Upper lobe of right lung (tissue), 1 donor: ENCODE measurements at places on chromosomes 3 and 15. TPM values are rescaled to one million over a fixed set of nuclear protein-coding genes. Genes with fewer than 3 reads are reported as not detected.

- peak; percentile 46 for DNase-seq
- H3K27me3 ChIP-seq: no peaks in the 10 kb centered on the region
- no peak overlapping the region for H3K4me3 ChIP-seq
- H3K36me3 ChIP-seq: no peaks in the 10 kb centered on the region
- peak overlapping the region; percentile 74 for H3K27ac ChIP-seq
- peaks cover 23% of the 10 kb centered on the region for H3K4me1 ChIP-seq
Observed at GRCh38 chr3:14803101-14803980, 15.4 kb upstream of the FGD5 start.

GRCh38 chr3:157159037-157159761 is 748 bp downstream of the CCNL1 start:
- no peaks in the 10 kb centered on the region for H3K27me3 ChIP-seq
- H3K4me1 ChIP-seq: peaks cover 57% of the 10 kb centered on the region
- DNase-seq: peak; percentile 90
- peak overlapping the region; percentile 100 for H3K27ac ChIP-seq
- H3K36me3 ChIP-seq: peaks cover 47% of the 10 kb centered on the region

DNA sequence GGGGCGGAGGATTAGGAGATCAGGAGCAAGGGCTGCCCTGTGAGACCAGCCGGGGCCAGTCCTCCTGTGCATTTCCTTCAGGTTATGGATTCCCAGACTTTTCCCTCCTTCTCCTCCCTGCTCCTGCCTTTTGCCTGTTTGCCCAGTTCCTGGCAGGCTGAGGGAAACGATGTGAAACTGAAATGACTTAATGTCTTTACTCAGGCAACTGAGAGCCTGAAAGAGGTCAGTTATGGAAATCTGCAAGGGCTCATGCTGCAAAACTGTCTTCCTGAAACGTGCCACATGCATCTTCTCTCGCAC is 57.2 kb downstream of the MESD start:
- DNase-seq: no peak
- H3K27ac ChIP-seq: no peak overlapping the region
- H3K27me3 ChIP-seq: no peaks in the 10 kb centered on the region
- H3K4me3 ChIP-seq: no peak overlapping the region
- no peaks in the 10 kb centered on the region for H3K4me1 ChIP-seq

DNA sequence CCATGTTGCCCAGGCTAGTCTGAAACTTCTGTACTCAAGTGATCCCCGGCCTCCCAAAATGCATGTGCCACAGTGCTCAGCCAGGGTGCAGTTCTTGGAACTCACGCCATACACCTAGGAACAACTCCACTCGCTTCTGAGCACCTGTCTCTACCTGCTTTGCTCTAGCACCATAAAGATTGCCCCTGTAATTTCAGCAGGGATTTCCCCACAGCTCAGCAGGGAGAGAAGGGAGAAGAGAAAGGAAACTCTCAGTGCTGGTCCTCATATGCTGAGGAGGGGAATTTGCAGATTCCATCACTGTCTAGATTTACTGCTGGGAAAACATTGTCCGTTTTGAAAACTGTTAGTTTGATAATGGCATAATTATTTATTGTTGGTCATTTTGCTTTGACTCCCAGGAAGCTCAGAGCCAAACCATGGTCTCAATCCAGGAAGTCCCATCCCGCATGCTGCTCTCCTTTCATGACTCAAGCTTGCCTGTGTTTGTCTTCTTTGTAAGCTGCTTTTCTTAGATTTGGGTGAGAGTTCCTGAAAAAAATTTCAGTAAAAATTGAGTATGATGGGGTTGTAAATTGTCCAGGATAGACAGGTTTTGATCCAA is 24.2 kb downstream of the TRIM71 start:
- no peaks in the 10 kb centered on the region for H3K27me3 ChIP-seq
- no peak overlapping the region for H3K4me3 ChIP-seq
- no peaks in the 10 kb centered on the region for H3K36me3 ChIP-seq

- H3K27ac ChIP-seq: no peak overlapping the region
- H3K4me3 ChIP-seq: no peak overlapping the region
- DNase-seq: peak; percentile 20
- peaks cover 9% of the 10 kb centered on the region for H3K4me1 ChIP-seq
- H3K36me3 ChIP-seq: no peaks in the 10 kb centered on the region
Observed at GRCh38 chr15:68561901-68562300, 16.9 kb upstream of the CORO2B start.

- no peak overlapping the region for H3K27ac ChIP-seq
- no peaks in the 10 kb centered on the region for H3K27me3 ChIP-seq
- H3K36me3 ChIP-seq: no peaks in the 10 kb centered on the region
- no peak for DNase-seq
Observed at GRCh38 chr15:46710401-46710960, 1006.8 kb upstream of the SEMA6D start.

- peak overlapping the region; percentile 62 for H3K4me3 ChIP-seq
- peaks cover 31% of the 10 kb centered on the region for H3K4me1 ChIP-seq
- no peaks in the 10 kb centered on the region for H3K36me3 ChIP-seq
- no peak for DNase-seq
- H3K27me3 ChIP-seq: no peaks in the 10 kb centered on the region
Observed at GRCh38 chr15:40942337-40942854, 10.9 kb upstream of the CHAC1 start.

DNA sequence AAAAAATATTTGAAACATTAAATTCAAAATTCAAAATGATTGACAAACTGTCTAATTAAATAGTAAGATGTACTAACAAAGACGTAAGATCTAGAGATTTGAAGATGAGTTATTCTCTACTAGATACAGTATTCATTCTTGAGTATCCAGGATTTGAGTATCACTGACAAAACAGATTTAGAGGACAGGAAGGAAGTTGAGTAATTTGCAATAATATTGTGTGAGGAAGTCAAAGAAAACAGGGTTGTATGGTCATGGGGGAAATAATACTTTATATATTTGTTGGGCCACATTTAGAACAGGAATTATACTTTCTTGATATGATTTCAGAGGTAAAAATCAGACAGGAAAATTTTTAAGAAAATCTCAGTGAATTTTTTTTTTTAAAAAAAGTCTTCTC is 393.1 kb upstream of the CDIN1 start:
- no peaks in the 10 kb centered on the region for H3K36me3 ChIP-seq

- no peak overlapping the region for H3K27ac ChIP-seq
- no peaks in the 10 kb centered on the region for H3K36me3 ChIP-seq
- DNase-seq: peak; percentile 62
- H3K4me3 ChIP-seq: no peak overlapping the region
- H3K27me3 ChIP-seq: no peaks in the 10 kb centered on the region
- peaks cover 69% of the 10 kb centered on the region for H3K4me1 ChIP-seq
Observed at GRCh38 chr3:129618186-129618820, 11.8 kb upstream of the PLXND1 start.

GRCh38 chr15:66623801-66624453 is 58.1 kb upstream of the LCTL start:
- H3K27me3 ChIP-seq: no peaks in the 10 kb centered on the region
- peaks cover 16% of the 10 kb centered on the region for H3K4me1 ChIP-seq
- no peaks in the 10 kb centered on the region for H3K36me3 ChIP-seq
- no peak overlapping the region for H3K27ac ChIP-seq

Gene RBP2
- 2.1 TPM for total RNA-seq

Gene FBXW12
- total RNA-seq: not detected

Gene ISLR
- 40.6 TPM for total RNA-seq

Gene SLC51A
- not detected for total RNA-seq

Gene ST3GAL6
- 29.4 TPM for total RNA-seq
